ENCODE measurements at places on chromosomes 4 and X.

GRCh38 chrX:125405339-125405738 lies 85.7 kb downstream of the TEX13C start:
- DNase-seq = no peak

GRCh38 chr4:155607481-155607880 lies 59.2 kb upstream of the GUCY1A1 start:
- no peak for DNase-seq

DNA sequence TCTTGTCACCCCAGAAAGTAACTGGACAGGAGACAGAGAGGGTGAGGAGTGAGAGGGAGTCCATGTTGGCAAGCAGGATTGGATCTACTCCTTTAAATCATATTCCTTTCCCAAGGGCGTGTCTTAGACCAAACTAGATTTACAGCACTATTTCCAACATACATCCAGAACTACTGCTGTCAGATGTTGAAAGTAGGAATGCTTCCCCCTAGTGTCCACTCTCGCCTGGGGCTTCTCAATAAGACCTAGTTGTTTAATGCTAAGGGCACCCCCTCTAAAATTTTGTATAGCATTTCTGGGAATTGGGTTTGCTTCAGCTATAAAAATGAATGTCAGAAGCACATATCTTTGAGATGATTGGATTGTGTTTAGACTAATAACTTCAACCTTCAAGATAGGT lies 13.3 kb downstream of the OFD1 start:
- no peak for DNase-seq

- no peak for DNase-seq
Observed at GRCh38 chr4:127545271-127545670, 87.5 kb upstream of the INTU start.

- DNase-seq = no peak
Observed at GRCh38 chr4:48503233-48504025, 13.4 kb downstream of the ZAR1 start.

DNA sequence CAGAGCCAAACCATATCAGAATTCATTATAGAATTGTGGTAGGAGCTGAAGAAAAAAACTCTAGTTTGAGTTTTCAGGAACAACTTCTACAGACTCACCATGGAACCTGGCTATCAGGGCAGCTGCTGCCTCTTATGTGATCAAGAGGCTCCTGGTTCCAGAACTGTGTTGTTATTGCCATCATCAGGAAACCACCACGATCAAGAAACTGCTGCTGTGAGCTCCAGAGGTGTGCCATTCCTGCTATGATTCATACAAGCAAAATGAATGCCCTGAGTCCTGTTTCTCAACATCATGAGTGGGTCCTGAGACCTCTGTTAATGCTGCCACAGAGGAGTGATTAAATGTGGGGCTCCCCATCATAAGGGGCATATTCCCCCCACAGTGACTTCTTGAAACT lies 43.7 kb downstream of the TASL start:
- no peak for DNase-seq

- DNase-seq = no peak
Observed at GRCh38 chr4:81392164-81392563, 79.5 kb downstream of the RASGEF1B start.

GRCh38 chr4:127482049-127482448 lies 150.7 kb upstream of the INTU start:
- no peak for DNase-seq

DNA sequence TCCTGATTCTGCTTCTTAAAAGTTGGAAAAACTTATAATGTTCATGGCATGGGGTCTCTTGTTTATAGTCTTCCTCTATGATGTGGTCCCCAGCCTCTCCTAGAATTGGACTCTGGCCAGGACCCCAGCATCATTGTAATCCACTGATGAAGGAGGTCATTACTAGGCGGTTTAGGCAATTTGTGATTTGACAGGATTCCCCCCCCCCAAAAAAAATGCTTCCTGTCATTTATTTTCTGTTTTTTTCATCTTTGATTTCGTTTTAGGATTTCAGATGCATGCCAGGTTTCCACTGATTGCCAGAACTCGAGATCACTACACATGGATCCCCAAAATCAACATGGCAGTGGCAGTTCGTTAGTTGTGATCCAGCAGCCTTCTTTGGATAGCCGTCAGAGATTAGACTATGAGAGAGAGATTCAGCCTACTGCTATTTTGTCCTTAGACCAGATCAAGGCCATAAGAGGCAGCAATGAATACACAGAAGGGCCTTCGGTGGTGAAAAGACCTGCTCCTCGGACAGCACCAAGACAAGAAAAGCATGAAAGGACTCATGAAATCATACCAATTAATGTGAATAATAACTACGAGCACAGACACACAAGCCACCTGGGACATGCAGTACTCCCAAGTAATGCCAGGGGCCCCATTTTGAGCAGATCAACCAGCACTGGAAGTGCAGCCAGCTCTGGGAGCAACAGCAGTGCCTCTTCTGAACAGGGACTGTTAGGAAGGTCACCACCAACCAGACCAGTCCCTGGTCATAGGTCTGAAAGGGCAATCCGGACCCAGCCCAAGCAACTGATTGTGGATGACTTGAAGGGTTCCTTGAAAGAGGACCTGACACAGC lies 4.9 kb downstream of the SPRY1 start:
- DNase-seq = no peak

GRCh38 chrX:154805696-154806091 lies 409 bp upstream of the MPP1 start:
- DNase-seq = no peak

- no peak for DNase-seq
Observed at GRCh38 chr4:47561331-47561730, 76.3 kb downstream of the ATP10D start.

GRCh38 chr4:142473960-142474338 lies 372.2 kb downstream of the INPP4B start:
- no peak for DNase-seq

DNA sequence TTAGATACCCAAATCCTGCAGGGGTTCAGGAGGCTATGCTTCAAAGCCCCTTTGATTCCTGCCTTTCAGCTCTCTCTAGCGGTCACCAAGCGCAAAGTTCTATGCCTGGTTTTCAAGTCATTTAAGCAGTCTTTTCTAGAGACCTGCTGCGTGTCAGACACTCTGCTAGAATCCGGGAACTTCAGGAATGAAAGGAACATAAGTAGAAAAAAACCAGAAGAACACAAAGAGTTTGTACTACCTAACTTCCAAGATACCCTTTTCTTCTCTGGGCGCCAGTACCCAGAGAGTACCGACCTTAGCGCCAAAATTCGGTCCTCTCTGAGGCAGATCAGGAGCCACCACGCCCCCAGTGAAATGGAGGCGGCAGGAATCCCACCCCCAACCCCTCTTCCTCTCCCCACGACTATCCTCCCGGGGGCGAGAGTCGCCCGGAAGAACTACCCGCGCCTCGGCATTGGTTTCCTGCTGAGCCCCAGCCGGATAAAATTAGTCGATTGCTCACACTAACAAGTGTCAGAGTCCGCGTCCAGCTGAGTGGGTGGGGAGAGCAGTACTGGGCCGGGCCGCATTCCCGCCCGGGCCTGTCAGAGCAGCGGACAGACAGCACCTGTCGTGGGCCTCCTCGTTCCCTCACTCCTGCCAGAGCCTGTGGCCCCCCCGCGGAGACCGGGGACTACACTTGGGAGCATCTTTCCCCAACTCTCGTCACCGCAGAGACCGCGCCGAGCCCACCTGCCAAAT lies 78.8 kb downstream of the RLIM start:
- peak; percentile 52 for DNase-seq

DNA sequence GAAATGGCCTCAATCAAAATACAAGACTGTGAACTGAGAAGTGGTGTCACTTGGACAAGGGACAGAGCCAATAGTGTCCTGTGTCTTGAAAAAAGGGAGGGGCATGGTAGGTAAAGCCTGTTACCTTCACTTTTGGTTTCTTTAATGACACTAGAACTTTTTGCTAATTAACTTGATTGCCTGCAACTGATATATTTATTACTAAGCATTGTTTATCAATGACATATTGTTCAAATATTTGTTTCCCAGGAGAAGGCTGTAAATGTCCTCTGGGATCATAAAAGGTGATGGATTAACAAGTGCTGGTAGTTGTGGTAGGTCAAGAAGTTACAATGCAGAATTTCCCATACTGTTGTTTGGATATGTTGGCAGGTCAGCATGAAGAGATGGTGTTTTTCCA lies 93.8 kb upstream of the SCML1 start:
- DNase-seq = no peak

DNA sequence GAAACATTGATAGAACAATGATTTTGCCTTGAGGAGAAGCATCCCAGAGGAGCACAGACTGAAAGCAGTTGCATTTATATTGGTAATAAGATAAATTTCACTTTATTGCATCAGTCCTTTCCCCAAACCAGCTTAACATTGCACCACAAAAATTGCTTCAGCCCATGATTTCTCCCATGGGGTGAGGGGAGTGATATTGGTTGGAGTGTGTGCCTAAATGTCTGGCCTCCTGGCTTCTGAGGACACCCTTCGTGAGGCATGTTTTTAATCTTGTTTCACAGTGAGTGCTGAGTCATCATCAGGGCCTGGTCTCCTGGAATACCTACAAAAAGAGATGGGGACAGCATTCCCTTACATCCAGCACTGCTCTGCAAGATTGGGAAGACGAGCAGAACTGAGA lies 487.9 kb downstream of the C4orf33 start:
- DNase-seq = no peak

- DNase-seq = no peak
Observed at GRCh38 chr4:1459081-1459721, 53.0 kb upstream of the NKX1-1 start.

GRCh38 chrX:113804819-113805218 lies 779.1 kb upstream of the HTR2C start:
- no peak for DNase-seq

DNA sequence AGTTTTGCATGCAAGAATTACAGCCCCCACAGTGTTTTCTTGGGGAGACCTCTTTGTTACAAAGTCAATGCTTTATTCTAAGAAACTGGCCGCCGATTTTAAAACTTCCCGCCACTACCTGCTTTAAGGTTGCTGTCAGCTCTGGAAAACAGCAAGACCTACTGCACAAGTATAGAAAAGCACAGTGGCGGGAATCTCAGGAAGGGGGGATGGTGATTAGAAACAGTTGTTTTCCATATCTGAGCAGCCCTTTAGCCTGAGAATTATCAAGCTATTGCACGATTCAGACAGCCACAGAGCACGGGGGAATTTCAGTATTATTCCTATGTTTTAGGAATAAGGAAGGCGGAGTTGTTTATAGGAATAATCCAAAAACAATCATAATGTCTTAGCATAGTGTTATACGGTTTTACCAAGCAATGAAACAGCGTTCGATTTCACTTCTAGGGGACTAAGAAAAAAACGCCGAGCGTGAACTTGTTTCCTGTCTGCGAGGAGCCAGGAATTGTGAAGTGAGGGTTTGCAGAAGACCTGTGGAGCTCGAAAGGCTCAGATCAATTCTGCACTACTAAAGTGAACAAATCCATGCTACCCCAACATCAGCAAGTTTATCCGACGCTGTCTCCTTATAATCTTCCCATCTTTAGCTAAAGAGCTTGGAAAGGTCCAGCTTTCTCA lies 81.3 kb downstream of the HMGN5 start:
- no peak for DNase-seq

All from H54 (cell line).